ENCODE measurements at places on chromosomes 6 and 20.

DNA sequence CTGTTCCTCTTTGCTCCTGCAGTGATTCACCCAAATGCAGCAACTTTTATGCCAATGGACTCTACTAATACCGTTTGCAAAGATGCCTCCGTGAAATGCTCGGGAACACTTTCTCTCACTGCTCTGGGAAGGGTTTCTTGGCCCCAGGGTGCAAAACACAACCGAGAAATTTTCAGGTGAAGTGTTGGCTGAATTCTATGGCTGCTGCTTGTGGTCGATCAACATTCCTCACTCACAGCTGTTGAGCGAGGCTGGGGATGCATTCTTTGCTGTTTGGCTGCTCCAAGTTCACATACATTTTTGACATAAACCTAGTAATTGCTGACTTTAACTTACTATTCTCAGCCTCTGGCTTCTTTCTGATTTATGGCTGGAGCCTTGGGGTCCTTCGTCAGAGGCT, 342.0 kb upstream of the CHD6 start:
- no peak for DNase-seq

DNA sequence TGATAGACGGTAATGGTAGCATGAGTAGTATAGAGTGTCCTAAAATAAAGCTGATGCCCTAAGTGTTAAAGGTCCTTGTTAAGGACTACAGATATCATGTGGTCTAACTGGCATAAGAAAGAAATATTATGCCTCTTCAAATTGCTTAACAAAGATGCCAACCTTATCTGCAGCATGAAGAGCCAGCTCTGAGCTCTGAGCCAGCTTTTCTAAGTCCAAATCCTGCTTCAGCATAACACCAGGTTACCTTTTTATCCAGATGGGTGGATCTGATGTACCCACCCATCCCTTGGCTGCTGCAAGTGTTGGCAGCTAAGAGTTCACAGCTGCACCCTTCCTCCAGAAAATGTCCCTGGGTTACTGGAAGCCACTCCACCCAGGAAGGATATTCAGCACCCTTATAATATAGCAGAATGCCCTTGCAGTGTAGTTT, 83.8 kb downstream of the TENT5A start:
- DNase-seq, result no peak

DNA sequence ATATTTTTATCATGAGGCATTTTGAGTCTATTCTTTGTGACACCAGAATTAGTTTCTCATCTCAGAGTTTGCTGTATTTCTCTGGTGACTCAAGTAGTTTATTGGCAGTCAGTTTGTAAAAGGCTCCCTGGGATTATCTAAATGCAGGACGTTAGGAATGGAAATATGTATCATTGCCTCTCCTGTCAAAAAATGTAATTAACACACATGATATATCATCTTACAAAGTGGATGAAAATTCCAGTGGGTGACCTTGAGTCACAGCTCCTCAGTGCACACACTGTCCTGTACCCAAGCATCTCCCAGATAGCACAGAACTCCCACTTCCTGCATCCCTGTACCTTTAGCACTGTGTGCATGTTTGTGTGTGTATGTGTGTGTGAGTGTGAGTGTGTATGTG, 258.6 kb downstream of the LAMA2 start:
- DNase-seq, result no peak

DNA sequence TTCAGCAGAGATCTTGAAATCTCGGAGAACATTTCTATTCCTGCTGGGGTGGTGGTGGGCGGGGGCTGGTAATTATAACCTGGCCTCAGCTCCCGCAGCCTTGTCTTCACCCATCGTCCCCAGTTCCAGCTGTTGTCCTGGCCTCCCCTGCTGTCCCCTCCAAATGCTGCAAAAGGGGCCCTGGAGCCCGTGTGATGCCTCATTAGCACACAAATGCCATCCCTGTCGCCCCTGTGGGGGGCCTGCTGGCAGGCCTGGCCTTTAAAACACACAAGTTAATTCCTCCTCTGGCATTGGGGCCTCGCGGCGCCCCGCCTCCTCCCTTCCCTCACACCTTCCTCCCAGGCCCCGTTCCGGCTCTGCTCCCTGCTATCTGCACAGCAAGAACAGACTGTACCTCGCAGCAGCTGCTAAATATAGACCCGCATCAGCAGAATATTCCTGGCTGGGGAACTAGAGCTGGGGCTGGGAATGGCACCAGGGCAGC, 85.7 kb downstream of the CDH22 start:
- DNase-seq, result no peak

DNA sequence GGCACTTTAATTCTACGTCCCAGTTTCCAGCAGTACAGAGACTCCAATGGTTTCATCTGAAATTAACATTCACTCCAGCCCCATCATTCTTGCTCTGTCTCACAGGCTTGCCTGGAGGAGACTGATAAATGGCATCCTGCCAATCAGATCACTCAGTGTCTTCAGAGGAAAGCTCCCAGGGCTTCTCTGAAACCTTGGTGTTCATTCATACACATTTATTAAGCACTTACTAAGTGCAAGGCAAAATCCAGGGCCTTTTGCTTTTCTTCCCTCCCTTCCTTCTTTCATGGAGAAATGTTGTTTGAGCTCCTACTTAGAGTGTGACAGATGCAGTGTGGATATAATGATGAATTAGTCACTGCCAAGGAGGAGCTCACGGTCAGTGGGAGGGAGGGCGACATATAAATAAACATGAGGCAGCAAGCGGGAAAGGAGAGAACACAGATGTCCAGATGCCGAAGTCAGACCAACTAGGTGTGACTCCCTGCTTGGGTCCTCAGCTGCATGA, 106.7 kb upstream of the DTNBP1 start:
- no peak for DNase-seq

GRCh38 chr6:37690964-37691735, 6.5 kb downstream of the MDGA1 start:
- no peak for DNase-seq

DNA sequence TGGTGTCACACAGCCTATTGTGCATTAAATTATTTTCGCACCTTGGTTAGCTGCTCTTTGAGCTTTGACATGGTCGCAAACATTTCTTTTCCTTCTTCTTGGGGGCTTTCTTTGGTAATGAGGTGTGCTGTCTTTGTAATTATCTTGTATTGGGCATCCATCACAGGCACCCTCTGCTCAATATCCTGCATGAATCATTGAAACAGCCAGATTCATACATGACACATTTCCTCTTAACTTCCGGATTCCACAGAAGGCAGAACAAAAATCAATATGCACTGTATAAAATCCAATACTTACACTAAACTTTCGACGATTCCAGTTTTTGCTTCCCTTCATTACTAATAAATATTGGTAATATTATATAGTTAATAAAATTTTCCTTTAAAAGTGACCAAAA, 175.6 kb downstream of the SYNE1 start:
- DNase-seq, result no peak

DNA sequence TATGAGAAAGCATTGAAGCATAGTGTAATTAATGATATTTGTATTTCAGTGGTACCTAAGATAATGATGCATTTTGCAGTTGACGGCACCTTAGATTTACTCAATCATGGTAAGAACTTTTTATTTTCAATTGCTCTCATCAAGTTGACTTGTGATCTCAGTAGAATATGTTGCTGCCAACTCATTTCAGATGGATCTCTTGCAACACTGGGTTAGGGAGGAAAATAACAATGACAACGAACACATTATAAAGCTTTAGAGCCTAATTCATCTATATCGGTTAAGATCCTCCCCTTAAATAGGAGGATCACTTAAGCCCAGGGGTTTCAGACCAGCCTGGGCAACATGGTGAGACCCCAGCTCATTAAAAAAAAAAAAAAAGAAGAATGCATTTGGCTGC, 18.0 kb upstream of the TBC1D22B start:
- DNase-seq, result no peak

- peak; percentile 83 for DNase-seq
Observed at GRCh38 chr6:166488076-166488685, 98.3 kb downstream of the RAMACL start.

DNA sequence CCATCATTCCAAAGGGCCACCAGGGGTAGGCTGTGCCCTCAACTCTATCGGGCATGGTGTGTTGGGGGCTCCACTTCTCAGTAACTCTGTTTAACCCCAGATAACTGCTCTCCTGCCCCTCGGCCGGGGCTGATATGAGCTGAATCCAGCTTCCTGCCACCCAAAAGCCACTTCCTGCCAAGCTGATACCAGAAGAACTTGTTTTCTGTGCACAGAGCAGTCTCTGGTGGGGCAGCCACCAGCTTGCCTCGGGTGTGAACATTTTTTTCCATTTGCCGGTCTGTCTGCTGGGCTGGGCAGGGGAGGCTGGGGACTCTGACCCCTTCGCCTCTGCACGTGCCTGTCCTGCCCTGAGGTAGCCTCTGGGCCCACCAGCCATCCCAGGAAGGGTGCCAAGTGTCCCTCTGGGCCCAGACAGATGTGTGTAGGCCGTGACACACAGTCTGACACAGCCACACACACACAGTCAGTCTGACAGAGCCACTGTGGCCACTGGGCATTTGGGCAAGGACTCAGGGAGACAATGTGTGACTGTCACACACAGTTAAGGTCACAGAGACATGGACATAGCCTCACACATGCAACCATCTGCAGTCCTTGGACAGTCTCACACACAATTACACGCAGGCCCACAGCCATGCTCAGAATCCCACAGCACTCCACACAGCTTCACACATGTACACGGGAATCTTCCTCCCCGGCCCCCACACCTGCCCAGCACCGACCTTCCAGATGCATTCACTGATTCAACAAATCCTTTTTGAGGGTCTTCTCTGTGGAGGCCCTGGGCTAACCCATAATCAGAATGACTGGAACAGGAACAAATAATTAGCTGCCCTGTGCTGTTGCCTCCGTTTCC, 45.1 kb downstream of the NOL4L start:
- DNase-seq, result peak; percentile 87

- no peak for DNase-seq
Observed at GRCh38 chr6:75128878-75129570, 76.8 kb downstream of the COL12A1 start.

- no peak for DNase-seq
Observed at GRCh38 chr6:148629181-148629580, 117.6 kb upstream of the UST start.

DNA sequence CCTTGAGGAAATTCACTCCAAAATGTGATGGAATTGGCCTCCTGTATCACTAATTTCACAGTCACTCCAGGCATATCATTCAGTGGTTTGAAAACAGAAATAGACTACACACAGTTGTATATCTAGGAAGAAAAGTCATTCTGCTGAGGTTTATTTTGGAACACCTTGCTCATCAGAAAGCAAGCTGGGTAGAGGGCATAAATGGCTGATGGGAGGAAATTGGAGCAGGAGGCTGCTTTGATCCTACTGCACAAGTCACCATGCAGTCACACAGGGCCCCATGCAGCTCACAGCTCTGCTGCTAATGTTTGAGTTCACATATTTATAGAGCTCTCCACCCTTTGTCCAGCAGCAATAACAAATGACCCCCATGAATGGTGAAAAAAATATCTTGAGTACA, 12.3 kb downstream of the NHLRC1 start:
- DNase-seq, result no peak

GRCh38 chr6:167408235-167408869, 83.5 kb downstream of the TTLL2 start:
- DNase-seq, result no peak

DNA sequence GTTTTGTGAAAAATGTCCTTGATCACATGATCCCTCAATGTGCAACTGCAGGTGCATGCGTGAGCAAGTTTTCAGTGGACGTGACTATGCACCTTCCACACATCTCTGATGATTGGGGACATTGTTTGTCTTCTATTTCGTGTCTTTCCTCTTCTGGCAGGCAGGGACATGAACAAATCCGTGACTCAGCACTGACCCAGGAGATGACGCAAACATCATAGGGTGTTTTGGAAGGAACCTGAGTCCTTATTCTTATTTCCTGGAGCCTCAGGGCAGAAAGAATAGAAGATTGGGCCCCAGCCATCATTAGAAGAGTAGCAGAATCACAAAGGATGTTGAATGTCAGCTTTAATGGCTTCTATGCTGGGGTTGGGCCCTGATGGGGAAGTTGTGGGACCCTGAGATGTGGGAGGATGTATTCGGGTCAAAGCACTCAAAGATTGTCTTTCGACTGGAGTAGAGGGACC, 11.9 kb upstream of the SIRPD start:
- DNase-seq, result no peak

DNA sequence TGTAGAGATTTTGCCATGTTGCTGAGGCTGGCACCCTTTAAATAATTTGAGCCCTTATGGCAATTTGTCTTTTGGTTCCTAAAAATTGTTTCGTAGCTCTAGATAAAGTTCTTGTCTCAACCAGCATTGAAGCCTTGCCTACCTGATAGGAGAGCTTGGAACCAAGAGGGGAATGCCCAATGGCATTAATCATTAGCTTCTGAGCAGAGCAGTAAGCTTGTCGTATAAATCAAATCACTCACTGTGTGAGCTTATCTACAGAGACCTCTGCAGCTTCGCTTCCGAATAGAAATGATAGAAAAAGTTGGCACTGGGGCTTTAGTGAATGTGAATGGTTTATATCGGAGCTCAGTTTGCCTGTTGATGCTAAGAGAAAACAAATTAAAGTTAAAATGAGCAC, 10.7 kb downstream of the ANKRD6 start:
- no peak for DNase-seq

- no peak for DNase-seq
Observed at GRCh38 chr6:158672726-158673125, 22.9 kb downstream of the SYTL3 start.

DNA sequence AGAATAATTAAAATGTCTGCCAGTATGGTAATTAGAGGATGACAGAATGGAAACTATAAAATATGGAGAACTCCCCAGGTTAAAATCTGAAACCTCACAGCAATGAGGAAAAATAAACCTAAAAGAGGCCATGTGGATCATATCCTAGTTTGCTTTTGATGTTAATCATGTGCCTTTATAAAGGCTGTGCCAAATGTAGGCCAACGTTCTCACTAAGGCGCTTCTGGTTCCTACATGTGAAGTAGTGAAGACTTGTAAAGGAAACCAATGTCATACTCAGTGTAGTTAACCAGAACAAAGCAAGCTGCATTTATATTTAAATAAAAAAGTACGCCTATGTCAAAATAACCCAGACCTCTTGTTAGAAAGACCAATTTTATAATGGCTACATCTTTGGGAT, 113.7 kb upstream of the FAM184A start:
- no peak for DNase-seq

DNA sequence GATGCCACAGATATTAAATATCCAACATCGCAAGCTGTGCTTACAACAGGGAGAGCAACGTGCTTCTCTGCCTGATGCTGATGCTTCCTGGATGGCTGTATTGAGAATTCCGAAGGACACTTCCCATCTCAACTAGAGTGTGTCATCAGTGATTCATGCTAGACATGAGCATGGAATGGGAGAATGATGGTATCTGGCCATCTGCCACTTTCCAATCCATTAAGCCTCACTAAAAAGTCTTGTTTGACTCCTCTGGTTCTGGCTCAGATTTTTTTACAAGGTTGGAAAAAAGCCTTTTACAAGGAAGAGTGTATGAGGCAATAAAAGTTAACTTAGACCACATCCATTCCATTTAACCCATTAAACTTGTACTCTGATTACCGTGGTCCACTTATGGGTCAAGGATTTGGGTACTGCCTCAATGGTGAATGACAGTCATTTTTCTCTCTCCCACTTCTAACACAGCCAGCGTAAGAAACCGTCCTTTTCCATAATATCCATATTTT, 265.3 kb downstream of the UST start:
- no peak for DNase-seq

All from activated CD4-positive, alpha-beta T cell treated with anti-CD3 and anti-CD28 coated beads, Interleukin-2, Interleukin-6, amounts not matched to agents 100 ng/mL and 50 ng/mL, durations not matched to agents 16 hours and 8 hours (primary cell).